H7 (cell line): ENCODE measurements at places on chromosomes 5 and 9.

DNA sequence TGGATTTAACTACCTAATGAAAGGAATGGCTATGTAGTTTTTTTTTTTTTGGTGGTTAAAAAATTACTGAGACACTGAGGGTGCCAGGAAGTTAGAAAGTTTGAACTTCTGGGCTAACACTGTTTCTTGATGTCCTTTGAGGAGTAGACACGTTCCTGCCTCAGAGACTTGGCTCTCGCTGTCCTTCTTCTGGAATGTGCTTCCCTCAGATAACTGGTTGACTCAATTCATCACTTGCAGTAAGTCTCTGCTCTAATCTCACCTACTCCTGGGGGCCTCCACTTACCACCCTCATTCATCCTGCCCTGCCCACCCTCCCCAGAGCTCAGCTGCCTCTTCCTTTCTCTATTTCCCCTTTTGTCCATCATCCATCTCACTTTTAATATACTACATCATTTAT lies 167.0 kb downstream of the YTHDC2 start:
- DNase-seq = no peak

- DNase-seq = no peak
Measured at GRCh38 chr9:69332067-69332685, 7.2 kb downstream of the ENTREP1 start.

GRCh38 chr5:84816746-84817547 lies 432.3 kb upstream of the EDIL3 start:
- no peak for DNase-seq

- DNase-seq = no peak
Measured at GRCh38 chr5:114686356-114686755, 324.5 kb downstream of the KCNN2 start.

DNA sequence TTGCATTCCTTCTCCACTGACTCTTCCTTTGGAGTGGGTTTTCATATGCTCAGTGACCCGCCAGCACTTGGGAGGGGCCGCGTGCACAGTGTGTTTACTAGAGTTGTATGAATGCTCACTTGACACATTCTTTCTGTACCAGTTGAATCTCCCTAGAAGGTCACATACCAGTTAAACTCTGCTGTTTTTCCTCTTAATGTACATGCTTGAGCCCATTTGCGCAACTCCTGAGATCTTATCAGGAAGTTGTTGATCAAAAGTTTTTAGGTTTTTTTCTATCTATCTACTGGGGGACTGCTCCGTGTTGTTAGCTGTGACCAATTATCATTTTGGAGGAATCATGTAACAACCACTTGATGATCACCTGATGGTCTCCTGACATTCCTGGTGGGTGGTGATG lies 392.7 kb downstream of the CDH9 start:
- DNase-seq = no peak

DNA sequence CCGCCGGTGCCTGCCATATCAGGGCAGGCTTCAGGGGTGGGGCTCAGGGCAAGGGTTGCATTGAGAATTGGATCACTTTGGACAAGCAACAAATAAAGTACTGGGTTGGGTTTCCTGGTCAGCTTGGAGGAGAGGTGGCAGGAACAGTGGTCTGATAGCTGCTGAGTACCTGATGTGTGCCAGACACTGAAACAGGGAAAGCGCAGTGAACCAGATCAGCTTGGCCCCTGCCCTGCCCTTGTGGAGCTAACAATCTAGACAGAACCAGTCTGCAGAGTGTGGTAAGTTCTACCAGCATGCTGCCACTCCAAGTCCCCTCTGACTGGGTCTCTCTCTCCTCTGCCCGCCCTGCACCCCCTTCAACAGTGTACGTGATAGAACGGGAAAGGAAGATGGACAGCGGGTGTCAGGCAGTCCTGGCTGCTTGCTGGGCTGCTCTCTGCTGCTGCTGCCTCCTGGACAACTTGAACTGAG lies 53.4 kb downstream of the CYSTM1 start:
- DNase-seq = no peak

DNA sequence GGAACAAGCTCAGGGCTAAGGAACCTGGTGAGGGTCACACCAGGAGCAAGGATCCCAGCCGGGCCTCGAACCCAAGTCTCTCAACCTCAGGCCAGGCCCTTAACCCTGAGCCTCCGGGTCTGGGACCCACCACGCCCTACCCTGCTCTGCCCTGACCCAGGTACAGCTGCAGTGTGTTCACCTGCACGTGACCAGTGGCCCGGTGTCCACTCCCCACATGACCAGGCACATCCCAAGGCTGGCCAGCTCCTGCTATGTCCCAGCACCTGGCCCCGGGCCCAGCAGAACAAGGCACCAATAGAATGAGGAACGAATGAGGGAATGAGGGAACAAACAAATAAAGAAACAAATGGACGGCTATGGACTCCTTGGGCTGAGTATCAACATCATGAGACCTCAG lies 112.0 kb upstream of the SARDH start:
- no peak for DNase-seq
